ENCODE measurements at places on chromosomes 12 and 14.
A peak's percentile ranks its signal among the peaks of the same experiment; 100 is the strongest.

- DNase-seq: peak; percentile 12
These were observed 1.1 kb downstream of the RHNO1 start for GRCh38 chr12:2877953-2878732.

- DNase-seq: no peak
These were observed 617 bp upstream of the MGP start for GRCh38 chr12:14886271-14886670.

- peak; percentile 56 for DNase-seq
These were observed 11.4 kb upstream of the NID2 start for GRCh38 chr14:52080158-52080800.

DNA sequence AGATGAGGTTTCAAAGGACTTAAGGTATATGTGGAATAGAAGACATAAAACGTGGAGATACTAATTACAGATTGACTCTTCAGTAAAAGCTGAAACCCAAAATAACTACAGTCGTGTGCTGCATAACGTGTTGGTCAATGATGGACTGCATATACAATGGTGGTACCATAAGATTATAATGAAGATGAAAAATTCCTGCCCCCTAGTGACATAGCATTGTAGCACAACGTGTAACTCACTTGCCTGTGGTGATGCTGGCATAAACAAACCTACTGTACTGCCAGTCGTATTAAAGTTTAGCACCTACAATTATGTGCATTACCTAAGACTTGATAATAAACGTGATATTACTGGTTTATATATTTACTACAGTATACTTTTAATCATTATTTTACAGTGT, 150.3 kb downstream of the LRRK2 start:
- no peak for DNase-seq

GRCh38 chr12:870378-870777, 79.1 kb downstream of the RAD52 start:
- DNase-seq: no peak

DNA sequence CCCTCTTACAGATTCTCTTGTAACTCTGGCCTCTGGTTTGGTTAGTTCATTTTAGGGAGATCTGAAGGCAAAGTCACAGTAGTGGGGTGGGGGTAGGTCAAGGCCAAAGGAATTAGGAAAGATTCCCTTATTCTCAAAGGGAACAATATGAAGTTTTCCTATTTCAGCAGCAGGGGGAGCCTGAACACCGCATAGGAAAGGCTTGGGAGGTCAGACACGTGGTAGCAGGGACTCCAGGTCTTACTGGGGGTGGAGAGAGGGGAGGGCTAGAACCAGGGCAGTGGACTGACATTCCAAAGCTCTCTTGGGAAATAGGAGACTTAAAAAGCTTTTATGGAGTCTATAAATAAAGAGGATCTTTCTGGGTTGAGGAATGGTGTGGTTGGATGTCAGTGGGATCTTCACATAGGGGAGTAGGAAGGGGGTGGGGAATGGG, 1.3 kb downstream of the ZC3H10 start:
- peak; percentile 98 for DNase-seq
